Stimulated activated CD8-positive, alpha-beta memory T cell treated with anti-CD3 and anti-CD28 coated beads, Interleukin-7, amount 100 ng/mL, for 24 hours (primary cell): ENCODE measurements at places on chromosomes 5 and 9.
A peak's percentile ranks its signal among the peaks of the same experiment; 100 is the strongest.

DNA sequence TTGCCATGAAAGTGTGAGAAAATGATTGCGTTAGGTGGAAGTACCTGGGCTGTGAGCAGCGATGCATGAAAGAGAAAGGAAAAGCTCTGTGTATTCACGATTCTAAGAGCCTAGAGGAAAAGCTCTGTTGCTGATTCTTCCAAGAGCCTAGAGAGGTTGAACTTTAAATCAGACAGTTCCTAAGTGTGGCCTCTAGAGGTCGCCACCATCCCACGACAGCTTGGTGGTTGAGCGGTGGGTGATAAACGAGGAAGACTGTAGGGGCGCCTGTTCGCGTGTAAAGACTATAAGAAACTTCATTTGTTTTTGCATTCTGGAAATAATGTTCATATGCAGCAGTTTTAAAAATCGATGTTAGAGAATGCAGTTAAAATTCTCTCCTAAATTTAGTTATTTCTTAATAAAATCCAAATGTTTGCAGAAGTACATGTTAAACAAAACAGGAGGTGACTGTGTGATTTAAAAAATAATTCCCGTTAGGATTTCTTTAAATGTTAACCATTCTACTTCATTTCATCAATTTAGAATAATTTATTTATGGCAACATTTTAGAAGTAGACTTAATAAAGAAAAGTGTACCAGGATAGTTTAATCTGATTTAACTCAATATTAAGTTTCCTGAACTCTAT is 107.7 kb downstream of the TENT4A start:
- peak; percentile 33 for DNase-seq

- no peak for DNase-seq
These were observed 22.1 kb upstream of the FRMD3 start for GRCh38 chr9:83560169-83560826.

DNA sequence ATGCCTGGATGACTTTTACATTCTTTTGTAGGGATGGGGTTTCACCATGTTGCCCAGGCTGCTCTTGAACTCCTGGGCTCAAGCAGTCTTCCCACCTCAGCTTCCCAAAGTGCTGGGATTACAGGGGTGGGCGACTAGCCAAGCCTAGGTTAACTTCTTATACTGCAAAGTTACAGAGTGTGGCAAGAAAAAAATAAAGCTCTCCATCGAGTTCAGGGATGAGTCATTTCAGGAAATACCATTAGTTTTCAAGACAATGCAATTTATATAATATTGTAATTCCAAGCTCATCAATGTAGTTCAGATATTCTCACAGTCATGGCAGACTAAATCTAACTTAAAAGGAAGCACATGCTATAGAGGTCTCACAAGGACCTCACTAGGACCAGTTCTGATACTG is 11.5 kb upstream of the ABO start:
- DNase-seq: no peak

DNA sequence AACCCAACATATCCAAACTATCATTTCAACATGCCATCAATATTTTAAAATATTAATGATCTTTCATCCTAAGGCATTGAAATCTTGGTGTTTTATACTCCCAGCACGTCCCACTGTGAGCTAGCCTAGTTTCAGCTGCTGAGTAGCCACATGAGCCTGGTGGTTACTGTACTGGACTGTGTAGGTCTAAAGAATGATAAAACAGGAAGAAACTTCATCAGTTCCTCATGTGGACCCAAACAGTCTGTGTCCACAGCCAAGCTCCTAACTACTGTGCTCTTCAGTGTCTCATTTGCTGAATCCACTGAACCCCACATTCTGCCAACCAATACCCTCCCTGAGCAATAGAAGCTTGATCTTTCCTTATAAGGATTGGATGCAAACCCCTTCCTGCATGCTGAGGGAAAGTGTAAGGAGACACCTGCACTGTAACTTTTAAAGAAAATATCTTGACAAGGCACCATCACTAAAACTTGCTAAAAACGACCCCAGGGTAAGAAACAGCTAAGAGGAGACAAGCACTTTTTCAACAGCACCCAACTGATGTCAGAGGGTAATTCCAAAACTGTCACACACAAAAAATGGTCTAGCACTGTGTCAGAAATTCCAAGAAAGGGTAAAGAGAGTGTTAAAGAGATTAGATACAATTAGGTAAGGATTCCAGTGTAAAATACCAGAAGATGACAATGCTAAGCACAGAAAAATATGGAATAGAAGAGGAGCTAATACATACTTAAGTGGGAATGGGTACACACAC is 126.9 kb downstream of the SPOCK1 start:
- no peak for DNase-seq

GRCh38 chr9:25427290-25427689 is 251.0 kb downstream of the TUSC1 start:
- DNase-seq: no peak

GRCh38 chr5:154479944-154480750 is 2.1 kb upstream of the HAND1 start:
- DNase-seq: no peak

- DNase-seq: no peak
These were observed 78.3 kb upstream of the ZNF608 start for GRCh38 chr5:124824637-124825158.

DNA sequence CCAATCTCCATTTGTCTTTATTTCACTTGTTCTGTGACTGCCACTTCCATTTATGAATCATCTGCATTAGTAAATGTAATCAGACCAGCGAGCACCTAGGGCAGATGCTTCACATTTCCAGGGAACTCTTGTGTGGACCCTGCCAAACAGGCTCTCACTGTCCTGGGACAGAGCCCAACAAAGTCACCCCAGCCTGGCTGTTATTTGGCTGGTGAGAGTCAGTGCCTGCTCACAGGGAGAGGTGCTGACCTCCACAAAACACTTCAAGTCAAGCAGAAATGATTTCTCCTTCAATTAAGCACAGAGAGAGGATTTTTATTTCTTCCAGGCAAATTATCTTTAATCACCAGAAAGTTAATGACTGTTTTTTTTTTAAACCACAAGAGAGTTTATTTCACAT is 568.0 kb downstream of the MTRR start:
- no peak for DNase-seq

GRCh38 chr5:73039082-73039481 is 81.3 kb upstream of the TMEM171 start:
- DNase-seq: no peak

GRCh38 chr5:38641003-38641402 is 84.6 kb upstream of the LIFR start:
- DNase-seq: no peak

DNA sequence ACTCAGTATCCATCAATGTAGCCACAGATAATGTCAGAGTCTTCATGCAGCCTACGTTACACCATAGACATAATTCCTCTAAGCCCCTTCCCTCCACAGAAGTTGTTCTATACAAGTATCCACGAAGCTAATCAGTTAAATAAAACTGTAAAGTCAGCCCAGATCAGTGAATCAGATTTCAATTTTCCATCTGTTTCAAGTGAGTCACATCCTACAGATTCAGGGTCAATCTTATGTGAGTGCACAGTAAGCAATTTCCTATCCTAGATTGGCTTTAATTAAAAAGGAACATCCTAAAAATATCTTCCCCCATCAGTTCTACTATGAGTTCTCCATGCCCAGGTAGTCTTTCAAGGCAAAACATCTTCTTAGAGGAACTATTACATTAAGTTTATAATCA is 402.5 kb downstream of the EFNA5 start:
- DNase-seq: no peak

DNA sequence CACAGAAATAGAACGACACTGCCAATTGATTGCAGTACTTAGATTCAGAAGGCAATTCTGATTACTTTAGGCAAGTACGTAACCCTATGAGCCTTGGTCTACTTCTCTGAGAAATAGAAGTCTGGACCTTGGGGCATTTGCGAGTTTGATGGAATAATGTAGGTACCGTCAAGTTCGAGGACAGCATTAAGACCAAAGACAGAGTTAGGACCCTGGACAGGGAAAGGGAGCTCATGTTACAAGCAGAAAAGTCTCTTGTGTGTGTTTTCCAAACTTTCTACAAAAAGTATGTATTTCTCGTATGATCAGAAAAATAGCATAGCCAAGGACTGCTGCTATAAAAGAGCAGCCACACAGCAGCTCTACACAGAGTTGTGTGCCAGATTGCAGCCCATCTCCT is 20.1 kb downstream of the CCDC180 start:
- no peak for DNase-seq

- no peak for DNase-seq
These were observed 209.3 kb downstream of the C9orf50 start for GRCh38 chr9:129411501-129412175.

DNA sequence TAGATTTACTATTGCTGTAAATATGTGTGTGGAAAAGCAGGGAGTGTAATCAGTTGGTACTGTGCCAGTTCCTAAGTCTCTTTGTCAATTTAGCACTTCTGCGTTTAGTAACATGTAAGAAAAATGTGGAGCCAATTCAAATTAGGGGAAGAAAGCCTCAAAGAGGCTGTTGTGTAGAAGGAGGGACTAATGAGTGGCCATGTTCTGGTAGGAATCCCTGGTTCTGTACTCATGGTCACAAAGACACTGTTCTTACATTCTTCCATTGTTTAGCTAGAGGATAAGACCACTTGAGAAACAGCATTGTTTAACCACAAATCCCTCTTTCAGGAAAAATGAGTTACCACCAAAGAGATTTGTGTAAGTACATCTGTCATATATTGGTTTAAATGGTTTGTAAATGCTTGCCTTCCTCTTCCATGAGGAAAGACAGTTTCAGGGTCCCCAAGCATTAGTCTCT is 14.9 kb downstream of the ARHGEF28 start:
- DNase-seq: no peak

GRCh38 chr5:127203818-127204217 is 86.8 kb upstream of the MEGF10 start:
- no peak for DNase-seq

DNA sequence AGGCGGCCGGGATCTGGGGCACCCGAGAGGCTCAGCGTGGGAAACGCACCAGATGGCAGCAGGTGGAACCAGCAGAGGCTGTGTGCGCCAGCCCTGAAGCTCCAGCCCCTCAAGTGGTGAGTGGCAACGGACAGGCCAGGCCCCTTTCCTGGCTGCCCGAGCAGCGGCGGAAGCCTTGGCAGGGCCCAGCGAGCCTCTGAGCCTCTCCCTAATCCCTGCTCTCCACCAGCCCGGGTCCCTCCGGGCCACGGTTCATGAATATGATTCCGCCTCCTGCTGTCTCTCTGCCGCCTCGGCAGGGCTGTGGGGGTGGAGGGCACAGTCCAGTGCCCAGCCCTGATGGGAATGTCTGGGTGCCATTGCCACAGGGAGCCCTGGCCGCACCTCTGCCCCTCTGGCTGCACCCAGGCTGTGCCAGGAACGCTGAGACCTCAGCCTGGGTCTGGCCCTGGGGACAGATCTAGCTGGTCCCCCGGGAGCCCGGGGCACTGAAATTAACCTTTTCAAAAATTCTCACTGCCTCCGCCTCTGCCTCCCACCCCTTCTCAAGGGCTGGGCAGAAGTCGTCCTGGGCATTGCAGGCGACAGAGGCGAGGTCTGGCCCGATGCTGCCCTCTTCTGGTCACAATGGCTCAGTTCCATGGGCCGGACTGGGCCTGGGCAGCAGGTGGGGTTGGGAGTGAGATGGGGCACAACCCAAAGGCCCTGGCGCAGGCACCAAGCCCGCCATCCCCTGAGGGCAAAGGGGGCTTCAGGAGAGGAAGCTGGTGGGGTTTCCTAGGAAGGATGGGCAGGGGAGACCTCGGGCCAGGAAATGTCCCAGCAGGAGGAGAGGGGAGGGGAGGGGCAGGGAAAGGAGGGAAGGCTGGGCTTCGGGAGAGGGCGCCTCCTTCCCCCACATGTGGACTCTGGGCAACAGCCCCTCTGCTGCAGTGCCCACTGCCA is 20.3 kb downstream of the CCDC187 start:
- DNase-seq: peak; percentile 54

DNA sequence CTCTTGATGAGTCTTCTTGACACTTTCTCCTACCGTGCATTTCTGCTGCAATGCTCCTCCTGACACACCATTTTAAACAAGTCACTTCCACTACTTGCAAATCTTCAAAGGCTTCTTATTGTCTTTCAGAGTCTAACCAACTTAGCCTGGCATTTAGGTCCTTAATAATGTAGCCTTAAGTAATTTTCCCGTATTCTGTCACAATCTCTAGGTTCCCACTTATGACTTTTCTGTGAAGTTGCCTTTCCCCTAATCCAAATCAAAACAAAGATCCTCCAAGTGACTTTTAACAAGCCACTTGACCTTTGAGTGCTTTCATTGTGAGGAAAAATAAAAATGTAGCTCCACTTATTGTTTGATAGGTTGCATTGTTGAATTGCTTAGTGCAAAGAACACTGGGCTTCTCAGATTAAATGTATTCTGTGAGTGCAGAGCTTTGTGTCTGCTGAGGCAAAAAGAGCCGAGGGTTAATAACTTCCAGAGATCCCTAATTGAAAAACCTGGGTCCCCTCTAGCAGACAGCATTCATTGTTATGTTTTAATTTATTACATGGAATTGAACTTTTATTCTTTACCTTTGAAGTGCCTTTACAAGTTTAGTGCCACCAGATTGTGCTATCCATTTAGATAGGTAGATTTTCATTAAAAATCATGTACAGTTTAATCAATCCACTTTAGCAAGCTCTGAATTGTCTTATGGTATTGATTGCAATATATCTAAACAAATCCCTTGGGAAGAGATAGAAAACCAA is 341.7 kb upstream of the TYRP1 start:
- DNase-seq: no peak

DNA sequence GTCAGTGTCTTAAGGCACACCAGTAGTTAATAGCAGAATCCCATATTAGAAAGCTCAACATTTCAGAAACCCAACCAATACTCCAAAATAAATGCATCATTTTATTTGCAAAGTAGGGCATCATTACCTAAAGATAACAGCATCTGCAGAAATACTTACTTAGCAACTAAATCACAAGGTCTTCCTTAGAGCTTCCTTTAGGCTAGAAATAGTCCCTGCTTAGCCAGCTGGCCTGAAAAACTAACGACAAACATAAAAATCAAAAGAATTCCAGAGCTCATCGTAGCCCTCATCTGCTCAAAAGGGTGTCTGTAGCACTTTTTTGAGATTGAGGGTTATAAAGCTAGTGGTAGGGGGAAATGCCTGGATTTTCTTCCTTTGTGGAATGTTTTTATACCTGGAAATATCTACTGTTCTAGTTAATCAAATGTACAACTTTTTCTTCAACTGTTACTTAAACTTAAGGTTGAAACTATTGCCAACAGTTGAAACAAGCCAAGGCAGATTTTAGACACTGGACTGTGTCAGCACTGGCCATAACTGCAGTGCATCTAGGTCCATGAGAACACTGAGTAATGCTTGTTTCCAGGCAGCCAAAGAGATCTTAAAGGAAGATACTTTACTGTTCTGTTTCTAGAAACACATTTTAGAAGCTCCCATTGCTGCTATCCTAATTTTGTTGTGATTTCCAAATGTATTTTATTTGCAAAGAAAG is 129.4 kb upstream of the RASA1 start:
- DNase-seq: no peak

- DNase-seq: no peak
These were observed 288.9 kb downstream of the CDK5RAP2 start for GRCh38 chr9:120291050-120291449.

DNA sequence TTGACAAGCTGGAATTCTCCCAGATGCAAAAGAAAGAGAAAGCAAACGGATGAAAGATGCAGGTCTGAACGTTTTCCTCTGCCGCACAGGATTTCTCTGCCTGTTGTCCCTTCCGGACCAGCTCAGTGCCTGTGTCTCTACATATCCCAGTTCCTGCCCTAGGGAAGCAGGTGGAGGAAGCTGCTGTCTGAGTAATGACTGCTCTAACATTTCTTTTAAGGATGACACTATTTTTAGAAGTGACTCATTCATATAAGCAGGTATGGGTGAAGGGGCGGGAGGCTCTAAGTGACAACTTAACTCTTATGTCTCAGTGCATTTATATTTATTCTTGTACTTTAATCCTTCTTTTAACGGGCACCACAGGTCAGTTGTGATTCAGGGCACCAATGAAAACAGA is 128.8 kb downstream of the SLC24A2 start:
- DNase-seq: no peak
